ENCODE measurements at places on chromosomes 13 and 19.

DNA sequence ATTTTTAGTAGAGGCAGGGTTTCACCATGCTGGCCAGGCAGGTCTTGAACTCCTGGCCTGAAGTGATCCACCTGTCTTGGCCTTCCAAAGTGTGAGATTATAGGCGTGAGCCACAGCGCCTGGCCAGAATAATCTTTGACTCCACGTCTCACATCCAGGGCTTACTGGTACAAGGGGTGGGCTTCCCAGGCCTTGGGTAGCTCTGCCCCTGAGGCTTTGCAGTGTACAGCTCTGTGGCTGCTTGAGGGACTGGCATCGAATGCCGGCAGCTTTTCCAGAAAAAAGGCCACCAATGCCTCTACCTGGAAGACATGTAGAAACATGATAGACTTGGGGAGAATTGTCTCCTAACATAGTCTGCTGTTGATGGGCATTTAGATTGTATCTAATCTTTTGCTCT, 57.8 kb downstream of the NDFIP2 start:
- no peaks in the 10 kb centered on the region for H3K4me1 ChIP-seq
- no peak overlapping the region for H3K27ac ChIP-seq
- no peaks in the 10 kb centered on the region for H3K36me3 ChIP-seq
- no peak overlapping the region for H3K4me3 ChIP-seq
- no peaks in the 10 kb centered on the region for H3K27me3 ChIP-seq
- DNase-seq: no peak

DNA sequence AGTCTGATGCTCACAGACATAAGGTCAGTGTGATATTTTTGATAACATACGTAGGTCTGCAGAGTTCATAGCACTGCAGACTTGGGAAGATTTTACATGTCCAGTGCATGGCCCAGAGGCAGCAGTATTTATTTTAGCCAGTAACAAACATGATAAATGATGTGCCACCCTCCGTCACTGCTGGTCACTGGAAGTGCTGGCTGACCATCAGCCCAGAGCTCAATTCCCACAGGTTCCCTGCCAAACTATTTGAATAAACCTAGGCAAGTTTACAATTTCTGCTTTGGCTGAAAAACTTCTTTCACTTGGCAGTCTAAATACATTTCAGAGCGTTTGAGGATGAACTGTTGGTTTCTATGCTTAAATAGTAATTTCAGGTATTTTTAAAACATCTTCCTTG, 135.5 kb upstream of the EDNRB start:
- H3K27me3 ChIP-seq: no peaks in the 10 kb centered on the region
- H3K4me3 ChIP-seq: no peak overlapping the region
- no peak overlapping the region for H3K27ac ChIP-seq
- H3K36me3 ChIP-seq: no peaks in the 10 kb centered on the region
- DNase-seq: no peak

DNA sequence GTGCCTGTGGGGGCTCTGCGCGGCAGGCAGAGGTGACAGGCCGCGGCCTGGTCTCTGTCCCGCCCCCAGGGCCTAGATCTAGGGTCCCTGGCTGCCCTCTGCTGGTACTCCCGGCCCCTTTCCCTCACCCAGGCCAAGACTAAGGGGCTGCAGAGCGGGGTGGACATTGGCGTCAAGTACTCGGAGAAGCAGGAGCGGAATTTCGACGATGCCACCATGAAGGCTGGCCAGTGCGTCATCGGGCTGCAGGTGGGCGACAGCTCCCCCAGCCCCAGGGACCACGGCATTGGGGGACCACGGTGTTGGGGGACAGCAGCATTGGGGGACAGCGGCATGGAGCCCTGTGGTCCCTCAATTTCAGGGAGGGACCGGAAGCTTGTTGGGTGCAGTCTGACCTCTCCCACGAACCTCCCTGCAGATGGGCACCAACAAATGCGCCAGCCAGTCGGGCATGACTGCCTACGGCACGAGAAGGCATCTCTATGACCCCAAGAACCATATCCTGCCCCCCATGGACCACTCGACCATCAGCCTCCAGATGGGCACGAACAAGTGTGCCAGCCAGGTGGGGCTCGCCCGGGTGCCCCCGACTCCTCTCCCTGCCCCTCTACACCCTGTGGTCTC, 3.8 kb upstream of the ABCA7 start:
- peaks cover 6% of the 10 kb centered on the region for H3K4me1 ChIP-seq
- no peak overlapping the region for H3K27ac ChIP-seq

GRCh38 chr19:54928299-54928698, 19.0 kb downstream of the NLRP7 start:
- no peak overlapping the region for H3K4me3 ChIP-seq
- no peak for DNase-seq
- no peaks in the 10 kb centered on the region for H3K36me3 ChIP-seq
- H3K4me1 ChIP-seq: no peaks in the 10 kb centered on the region

DNA sequence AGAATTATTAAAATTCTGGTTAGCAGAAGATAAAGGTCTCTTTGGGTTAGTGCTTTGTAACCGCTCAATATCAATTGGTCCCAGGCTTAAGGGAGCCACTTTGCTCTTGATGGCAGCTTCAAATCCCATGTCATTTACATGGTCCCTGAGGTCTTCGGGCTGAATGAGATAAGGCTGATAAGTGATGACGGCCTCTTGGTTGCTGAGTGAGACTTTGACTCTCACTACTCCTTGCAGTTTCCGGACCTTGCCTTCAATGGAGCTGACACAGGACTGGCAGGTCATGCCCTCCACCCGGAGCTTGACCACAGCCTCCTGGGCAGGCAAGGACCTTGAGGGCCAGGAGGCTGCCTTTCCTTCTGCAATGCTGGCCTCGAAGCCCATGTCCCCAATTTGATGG, 36.8 kb downstream of the ATP7B start:
- no peak for DNase-seq
- 0 out of 2 replicates have a peak, but pooled peaks cover 2% of the 10 kb centered on the region for H3K4me1 ChIP-seq
- H3K27ac ChIP-seq: no peak overlapping the region
- no peak overlapping the region for H3K4me3 ChIP-seq
- no peaks in the 10 kb centered on the region for H3K27me3 ChIP-seq
- no peaks in the 10 kb centered on the region for H3K36me3 ChIP-seq

DNA sequence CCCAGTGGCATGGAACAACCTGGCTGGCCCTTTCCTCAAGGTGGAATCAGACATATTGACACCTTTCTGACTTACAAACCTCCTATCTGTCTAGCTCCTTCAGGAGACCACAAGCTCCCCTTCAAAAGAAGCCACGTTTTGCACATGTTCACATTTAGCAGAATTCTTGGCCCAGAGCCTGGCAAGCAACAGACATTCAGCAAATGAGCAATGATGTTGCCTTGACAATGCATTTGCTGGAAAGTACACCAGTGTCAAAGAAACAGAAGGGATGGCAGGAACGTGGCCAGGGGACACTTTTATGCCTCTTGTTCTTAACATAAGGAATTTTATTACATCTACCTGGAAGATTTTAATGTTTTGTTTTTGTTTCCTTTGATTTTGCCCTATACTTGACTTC, 85.5 kb upstream of the FGF14 start:
- no peaks in the 10 kb centered on the region for H3K27me3 ChIP-seq
- no peak for DNase-seq
- H3K27ac ChIP-seq: no peak overlapping the region
- H3K36me3 ChIP-seq: no peaks in the 10 kb centered on the region
- no peaks in the 10 kb centered on the region for H3K4me1 ChIP-seq

DNA sequence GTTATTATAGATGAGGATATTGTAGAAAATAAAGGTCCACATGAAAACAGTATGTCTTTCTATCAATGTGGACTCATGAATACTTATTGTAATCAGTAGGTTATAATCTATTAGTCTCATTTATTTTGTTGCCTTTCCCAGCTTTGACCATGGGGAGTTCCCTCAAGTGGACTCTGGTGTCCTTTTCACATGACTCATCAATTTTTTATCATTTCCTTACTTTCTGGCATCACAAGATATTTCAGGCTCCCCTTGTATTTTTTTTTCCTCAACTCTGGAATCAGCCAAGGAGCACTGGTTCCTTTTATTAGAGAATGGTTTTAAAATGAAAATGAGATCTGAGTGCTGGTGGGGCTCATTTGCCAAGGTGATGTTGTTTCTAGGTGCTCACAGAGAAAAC, 63.4 kb upstream of the DIAPH3 start:
- no peak overlapping the region for H3K27ac ChIP-seq
- no peak overlapping the region for H3K4me3 ChIP-seq
- no peak for DNase-seq
- no peaks in the 10 kb centered on the region for H3K27me3 ChIP-seq
- H3K36me3 ChIP-seq: no peaks in the 10 kb centered on the region

GRCh38 chr19:11425719-11426457, 6.8 kb upstream of the RGL3 start:
- no peaks in the 10 kb centered on the region for H3K4me1 ChIP-seq
- no peak overlapping the region for H3K27ac ChIP-seq
- no peak overlapping the region for H3K4me3 ChIP-seq
- DNase-seq: no peak

GRCh38 chr19:19098703-19099632, 35.2 kb downstream of the SLC25A42 start:
- H3K4me1 ChIP-seq: no peaks in the 10 kb centered on the region
- no peaks in the 10 kb centered on the region for H3K36me3 ChIP-seq
- no peak overlapping the region for H3K4me3 ChIP-seq
- no peak overlapping the region for H3K27ac ChIP-seq
- no peak for DNase-seq
- H3K27me3 ChIP-seq: no peaks in the 10 kb centered on the region

DNA sequence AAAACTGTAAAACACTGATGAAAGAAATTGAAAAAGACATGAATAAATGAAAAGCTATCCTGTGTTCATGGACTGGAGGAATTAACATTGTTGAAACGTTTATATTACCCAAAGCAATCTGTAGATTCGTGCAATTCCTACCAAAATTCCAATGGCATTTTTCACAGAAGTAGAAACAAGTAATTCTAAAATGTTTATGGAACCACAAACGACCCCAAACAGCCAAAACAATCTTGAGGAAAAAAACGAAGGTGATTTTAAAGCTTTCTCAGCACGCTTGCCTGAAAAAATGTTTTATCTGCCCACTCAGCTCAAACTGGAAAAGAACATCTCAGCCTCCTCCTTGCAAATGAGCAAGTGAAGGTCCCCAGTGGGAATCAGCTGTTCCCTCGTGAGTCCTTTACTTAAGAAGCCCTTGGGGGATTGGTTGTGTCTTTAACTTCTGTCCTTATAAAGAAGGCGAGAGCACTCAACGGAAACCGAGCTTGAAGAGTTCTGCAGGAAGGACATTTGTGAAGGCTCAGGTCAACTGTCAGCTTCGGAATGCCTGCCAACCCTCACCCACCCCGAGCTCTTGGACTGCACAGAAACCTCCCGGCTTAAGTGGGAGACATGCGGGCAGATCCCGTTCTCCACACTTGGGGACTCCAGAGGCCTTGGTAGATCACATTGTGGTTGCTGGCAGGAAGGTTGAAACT, 256.0 kb upstream of the IRS2 start:
- H3K27me3 ChIP-seq: no peaks in the 10 kb centered on the region
- DNase-seq: no peak
- no peaks in the 10 kb centered on the region for H3K36me3 ChIP-seq
- no peaks in the 10 kb centered on the region for H3K4me1 ChIP-seq
- no peak overlapping the region for H3K4me3 ChIP-seq

DNA sequence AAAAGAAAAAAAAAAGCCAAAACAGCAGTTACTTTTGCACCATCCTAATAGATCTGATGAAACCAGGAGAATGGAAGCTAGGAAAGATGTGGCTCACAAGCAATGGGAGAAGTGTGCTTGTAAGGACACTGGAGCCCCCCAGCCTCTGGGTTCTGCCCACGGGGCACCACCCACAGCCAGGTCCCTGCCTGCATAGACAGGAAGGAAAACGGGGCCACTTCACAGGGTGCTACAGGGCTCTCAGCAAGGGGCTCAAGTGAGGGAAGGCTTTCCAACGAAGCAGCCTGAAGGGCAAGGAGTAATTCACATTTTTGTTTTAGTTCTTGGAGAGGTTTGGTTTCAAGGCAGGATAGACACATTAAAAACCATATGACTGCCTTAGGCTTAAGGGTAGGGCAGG, 42.7 kb downstream of the BRD4 start:
- DNase-seq: no peak
- H3K4me3 ChIP-seq: no peak overlapping the region
- no peaks in the 10 kb centered on the region for H3K27me3 ChIP-seq

DNA sequence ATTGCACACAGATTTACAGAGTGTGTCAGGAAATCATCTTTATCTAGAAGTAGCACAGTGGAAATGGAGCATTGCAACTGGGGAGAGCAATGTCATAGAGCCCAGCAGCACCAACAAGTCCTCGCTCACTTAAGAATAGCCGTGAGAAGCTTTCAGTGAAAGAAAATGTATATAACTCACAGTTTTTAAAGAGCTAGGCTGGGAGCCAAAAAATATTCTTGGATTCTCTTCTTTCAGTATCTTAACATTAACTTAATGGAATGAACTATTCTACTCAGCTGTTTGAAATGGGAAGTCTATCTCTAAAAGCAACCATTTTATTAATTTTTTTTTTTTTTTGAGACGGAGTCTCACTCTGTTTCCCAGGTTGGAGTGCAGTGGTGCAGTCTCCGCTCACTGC, 329.6 kb downstream of the COG6 start:
- H3K27me3 ChIP-seq: no peaks in the 10 kb centered on the region
- no peak for DNase-seq
- no peaks in the 10 kb centered on the region for H3K4me1 ChIP-seq
- no peak overlapping the region for H3K27ac ChIP-seq
- no peaks in the 10 kb centered on the region for H3K36me3 ChIP-seq

Data from Panc1 (cell line).